Forelimb muscle (tissue), 1 donor: ENCODE measurements at places on chromosomes 1 and 21. TPM values are rescaled to one million over a fixed set of nuclear protein-coding genes. Genes with fewer than 3 reads are reported as not detected.

GRCh38 chr1:74593887-74594866 is 79.4 kb downstream of the ERICH3 start:
- DNase-seq: no peak

DNA sequence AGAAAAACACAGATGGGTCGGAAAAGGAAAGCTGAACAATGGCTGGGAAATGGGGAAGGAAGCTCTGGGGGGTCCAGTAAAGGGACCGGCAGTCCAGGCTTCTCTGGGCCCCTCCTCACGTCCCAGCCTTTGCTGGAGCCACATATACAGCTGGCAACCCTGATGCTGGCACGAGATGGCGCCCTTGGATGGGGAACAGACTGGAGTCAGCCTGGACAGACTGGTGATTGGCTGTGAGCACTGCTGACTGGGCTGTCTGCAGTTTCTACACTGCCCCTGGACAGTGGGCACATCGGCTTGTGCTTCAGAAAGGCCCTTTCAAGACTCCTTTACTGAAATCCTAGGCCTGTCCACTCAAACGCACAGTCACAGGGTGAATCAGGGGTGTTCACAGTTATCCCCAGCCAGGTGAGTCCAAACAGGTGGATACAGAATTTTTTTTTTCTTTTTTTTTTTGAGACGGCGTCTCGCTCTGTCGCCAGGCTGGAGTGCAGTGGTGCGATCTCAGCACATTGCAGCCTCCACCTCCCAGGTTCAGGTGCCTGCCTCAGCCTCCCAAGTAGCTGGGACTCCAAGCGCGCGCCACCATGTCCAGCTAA is 31.1 kb upstream of the ZBTB40 start:
- no peak for DNase-seq

GRCh38 chr1:247493106-247493505 is 35.2 kb upstream of the OR2B11 start:
- DNase-seq: no peak

PHC2 gene
- polyA plus RNA-seq: 67.8 TPM
